ENCODE measurements at places on chromosomes 5 and 9.

DNA sequence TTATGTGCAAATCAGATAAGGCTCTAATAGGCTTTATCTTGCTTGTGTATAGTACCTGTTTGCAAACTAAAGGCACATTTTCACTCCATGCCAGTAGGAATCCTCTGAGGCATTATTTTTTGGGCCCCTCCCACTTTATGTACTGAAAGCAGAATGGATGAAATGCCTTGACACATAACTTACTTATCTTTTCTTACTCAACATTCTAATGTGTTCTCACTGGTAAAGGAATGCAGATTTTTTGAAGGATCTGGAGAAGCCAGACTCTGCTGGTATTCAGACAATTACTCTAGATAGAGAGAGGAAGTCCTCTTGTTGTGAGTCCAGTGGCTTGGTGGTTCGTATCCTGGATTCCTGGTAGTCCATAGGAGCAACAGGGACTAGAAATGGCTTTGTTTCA is 336.7 kb downstream of the CCDC171 start:
- DNase-seq, result no peak

- no peak for DNase-seq
These were observed 459.1 kb upstream of the CDH9 start for GRCh38 chr5:27497491-27497890.

DNA sequence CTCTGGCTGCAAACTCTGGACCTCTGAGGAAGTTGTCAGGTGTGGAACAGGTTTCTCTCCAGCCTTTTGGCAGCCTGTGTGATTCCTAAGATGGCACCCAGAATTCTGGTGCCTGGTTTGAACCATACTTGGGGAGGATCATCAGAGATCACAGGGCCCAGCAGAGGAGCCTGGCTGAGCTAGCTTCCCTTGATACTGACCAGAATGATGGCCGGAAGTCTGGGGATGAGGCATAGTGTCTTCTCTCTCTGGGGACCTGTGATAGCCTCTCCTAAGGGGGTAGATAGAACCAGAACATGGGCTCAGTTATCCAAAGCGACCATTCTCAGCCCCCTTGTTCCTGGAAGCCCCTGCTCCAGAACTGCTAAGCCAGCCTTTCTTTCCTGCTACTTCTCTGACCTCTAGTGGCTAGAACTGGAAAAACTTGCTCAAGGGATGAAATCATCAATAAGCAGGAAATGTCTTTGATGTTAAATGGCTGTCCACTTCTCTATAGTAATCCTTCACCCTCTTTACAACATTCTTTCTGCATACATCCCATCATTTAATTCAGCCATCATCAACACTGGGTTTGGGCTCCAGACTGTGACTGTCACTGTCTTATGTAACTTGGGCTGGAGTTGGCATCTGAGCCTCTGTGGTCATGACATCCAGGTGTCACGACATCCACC is 55.1 kb downstream of the C9orf152 start:
- DNase-seq, result no peak

DNA sequence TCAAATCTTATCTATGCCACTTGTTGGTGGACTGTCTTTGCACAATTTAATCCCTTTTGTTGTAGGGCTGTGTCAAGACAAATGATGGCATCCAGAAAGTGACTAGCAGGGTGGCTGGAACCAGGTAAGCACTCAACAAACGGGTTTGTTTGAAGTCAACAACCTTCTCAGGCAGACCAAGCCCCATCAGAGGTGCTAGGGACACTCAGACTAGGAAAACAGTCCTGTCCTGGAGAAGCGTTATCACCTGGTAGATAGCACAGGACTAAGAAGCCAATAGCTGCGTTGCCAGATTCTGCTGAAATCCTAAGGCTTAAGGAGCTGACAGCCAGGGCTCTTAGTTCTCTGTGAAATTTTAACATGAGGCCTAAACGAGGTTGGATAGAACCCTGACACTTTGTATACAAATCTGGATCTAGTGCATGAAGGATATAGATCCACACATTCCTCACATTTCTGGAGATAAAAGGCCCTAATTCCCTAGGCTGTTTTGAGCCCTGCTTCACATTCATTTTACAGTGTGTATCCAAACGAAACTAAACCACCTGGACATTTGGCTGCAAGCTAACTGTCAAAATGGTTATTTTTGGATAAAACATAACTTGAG is 179.8 kb downstream of the DCP2 start:
- DNase-seq, result no peak

DNA sequence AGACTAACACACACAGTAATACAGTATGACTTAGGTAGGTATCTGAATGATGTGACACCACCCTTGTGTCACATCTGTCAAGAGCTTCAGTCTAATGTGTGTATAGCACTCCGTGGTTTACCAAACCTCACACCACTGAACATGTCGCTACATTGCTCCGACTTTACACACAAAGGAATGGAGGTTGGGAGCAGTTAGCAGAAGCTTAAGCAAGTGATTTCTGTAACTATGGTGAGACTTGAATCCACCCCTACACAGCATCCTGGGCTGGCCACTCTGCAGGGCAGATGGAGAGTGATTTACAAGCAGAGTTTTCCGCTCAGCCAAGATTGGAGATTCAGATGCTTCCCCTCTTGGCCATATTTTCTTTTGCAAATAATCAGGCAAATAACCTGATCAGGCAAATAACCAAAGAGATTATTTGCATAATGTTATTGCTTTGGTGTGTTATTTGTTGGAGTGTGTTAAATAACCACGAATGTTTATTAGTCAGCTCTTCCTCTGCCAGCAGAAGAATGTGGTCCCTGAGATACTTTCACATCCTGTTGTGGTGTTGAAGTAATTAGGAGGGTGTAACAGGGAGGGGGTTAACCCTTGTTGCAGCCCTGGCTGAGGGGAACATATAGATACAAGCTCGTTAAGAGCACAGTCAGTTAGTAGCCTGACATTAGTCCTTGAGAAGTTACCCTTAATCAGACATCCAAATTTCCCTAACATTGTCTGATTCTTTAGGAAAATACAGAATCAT is 92.8 kb downstream of the SNX18 start:
- DNase-seq, result no peak

DNA sequence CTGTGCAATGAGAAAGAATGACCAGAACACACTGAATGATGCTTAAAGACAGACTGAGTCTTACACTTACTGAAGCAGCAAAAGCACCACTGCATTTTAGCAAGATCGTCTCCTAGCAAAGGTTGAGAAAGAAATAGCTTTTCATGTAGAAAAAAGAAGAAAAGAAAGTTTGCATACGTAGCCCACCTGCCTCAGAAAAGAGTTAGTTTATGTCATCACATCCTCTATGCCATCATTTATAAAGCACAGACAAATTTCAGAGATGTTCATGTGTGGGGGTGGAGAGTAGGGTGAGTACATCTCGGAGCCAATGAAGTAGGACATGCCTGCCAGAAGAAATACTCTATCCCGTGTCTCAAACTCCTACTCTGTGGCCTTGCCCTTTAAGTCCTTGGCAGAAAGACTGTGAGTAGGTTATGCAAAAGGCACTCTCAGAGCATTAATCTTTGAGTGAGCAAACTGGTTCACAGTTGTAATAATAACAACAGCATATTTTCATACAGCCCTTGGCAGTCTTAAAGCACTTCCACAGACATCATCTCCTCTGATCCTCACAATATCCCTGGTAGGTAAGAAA is 22.4 kb downstream of the NRG2 start:
- DNase-seq, result no peak

- no peak for DNase-seq
These were observed 162.5 kb downstream of the NFIB start for GRCh38 chr9:14151451-14151850.

- DNase-seq, result no peak
These were observed 1.9 kb upstream of the CCDC187 start for GRCh38 chr9:136305804-136306203.

GRCh38 chr9:4829969-4830368 is 37.2 kb downstream of the RCL1 start:
- no peak for DNase-seq

GRCh38 chr5:132500931-132501628 is 10.5 kb upstream of the IRF1 start:
- no peak for DNase-seq
